ENCODE measurements at places on chromosomes 12 and 14. TPM values are rescaled to one million over a fixed set of nuclear protein-coding genes. Genes with fewer than 3 reads are reported as not detected.

The RTL1 gene
- not detected for total RNA-seq

The KLRB1 gene
- not detected for total RNA-seq

The KRT72 gene
- total RNA-seq, result not detected

DNA sequence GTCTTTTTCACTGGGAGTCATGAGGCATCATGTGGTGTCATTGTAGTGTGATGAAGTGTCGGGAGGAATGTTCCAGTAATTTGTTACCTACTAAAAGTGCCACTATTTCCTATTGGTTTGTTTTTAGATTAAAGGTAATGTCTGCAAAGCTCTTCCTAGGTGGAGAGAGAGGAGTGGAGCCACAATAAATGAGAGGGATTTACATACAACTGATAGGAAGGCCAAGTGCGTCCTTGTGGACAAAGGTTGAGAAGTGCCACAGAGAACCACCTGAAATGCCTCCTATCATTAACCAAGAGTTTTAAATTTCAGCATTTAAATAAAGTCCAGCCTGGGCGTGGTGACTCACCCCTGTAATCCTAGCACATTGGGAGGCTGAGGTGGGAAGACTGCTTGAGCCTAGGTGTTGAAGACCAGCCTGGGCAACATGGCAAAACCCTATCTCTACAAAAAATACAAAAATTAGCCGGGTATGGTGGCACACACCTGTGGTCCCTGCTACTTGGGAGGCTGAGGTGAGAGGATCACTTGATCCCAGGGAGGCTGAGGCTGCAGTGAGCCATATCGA is 2.5 kb upstream of the SNX6 start:
- no peak overlapping the region for H3K4me3 ChIP-seq
- no peaks in the 10 kb centered on the region for H3K36me3 ChIP-seq
- no peak for DNase-seq

DNA sequence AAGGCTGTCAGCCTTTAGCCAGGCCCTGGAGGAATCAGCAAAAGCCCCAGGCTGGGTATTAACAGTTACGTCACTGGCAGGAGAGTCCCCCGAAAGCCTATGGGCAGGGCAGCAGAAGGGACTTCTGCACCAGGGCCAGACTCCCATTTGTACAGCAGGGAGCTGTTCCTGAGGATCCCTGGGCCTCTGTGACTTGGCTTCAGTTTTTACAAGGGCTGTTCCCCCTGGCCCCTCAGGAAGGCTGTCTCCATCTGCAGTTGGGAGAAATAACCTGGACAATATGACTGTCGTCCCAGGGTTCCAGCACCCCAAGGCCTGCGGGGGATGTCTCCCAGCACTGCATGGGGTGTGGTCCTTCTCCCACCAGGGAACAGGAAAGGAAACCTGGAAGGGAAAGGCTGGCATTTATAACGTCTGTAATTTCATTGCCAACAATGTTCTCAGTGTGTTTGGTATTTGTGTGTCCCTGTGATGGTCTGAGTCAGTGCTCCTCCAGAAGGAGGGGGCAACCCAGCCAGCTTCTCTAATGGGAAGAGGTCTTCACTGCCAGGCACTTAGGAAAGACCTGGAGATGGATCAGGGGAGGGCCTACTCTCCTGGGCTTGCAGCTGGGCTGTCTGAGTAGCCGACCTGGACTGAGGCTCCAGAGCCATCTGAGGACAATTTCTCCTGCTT is 42.4 kb downstream of the ERH start:
- no peak for DNase-seq
- no peaks in the 10 kb centered on the region for H3K27me3 ChIP-seq
- no peaks in the 10 kb centered on the region for H3K36me3 ChIP-seq
- no peak overlapping the region for H3K27ac ChIP-seq
- H3K4me3 ChIP-seq, result no peak overlapping the region

DNA sequence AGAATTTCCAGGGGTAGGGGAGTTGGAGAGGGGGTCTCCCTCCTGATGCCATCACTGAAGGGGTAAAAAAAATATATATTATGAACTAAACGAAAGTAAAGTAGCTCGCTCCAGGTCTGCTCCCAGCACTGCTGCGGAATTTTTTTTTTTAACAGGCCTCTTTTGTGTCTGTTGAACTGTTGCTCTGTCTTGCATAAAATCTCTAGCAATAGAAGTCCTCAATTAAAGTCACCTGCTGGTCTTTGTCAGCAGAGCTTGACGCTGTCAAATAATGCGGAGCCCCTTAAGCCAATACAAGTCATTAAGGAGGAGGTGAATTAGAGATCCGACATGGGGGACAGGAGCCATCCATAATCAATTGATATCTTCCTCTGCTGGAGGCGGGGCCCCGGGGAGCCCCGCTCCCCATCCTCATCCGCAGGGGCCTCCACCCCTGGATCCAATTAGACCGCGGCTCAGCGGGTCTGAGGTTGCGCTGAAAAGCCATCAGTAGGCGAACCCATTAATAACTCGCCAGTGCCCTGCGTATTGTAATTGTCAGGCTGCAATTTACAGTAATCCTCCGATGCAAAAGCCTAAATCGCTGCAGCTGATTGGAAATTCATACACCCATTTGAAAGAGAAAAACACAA is 85.6 kb downstream of the DICER1 start:
- H3K4me1 ChIP-seq, result no peaks in the 10 kb centered on the region
- no peaks in the 10 kb centered on the region for H3K36me3 ChIP-seq
- no peak for DNase-seq
- H3K27ac ChIP-seq, result no peak overlapping the region
- H3K4me3 ChIP-seq, result no peak overlapping the region
- no peaks in the 10 kb centered on the region for H3K27me3 ChIP-seq

GRCh38 chr14:32013083-32013482 is 64.0 kb upstream of the ARHGAP5 start:
- no peak for DNase-seq
- peaks cover under 1% of the 10 kb centered on the region for H3K4me1 ChIP-seq
- no peaks in the 10 kb centered on the region for H3K27me3 ChIP-seq
- H3K27ac ChIP-seq, result no peak overlapping the region
